Fibroblast of pulmonary artery (primary cell): ENCODE measurements at places on chromosomes 16 and 17.

GRCh38 chr17:77285594-77286390 lies 145.0 kb downstream of the SEC14L1 start:
- DNase-seq: peak; percentile 95

- DNase-seq: no peak
Measured at GRCh38 chr17:18038149-18038850, 668 bp downstream of the ATPAF2 start.

- no peak for DNase-seq
Measured at GRCh38 chr16:85304337-85304736, 192.1 kb upstream of the CIBAR2 start.

GRCh38 chr16:28609631-28610594 lies at the start of gene SULT1A1:
Gene SULT1A1 (minus strand): TSS chr16:28610044. CDS start chr16:28608855, 1,189 bp downstream.
- peak; percentile 60 for DNase-seq

- no peak for DNase-seq
Measured at GRCh38 chr16:85507342-85507741, 105.8 kb upstream of the GSE1 start.

DNA sequence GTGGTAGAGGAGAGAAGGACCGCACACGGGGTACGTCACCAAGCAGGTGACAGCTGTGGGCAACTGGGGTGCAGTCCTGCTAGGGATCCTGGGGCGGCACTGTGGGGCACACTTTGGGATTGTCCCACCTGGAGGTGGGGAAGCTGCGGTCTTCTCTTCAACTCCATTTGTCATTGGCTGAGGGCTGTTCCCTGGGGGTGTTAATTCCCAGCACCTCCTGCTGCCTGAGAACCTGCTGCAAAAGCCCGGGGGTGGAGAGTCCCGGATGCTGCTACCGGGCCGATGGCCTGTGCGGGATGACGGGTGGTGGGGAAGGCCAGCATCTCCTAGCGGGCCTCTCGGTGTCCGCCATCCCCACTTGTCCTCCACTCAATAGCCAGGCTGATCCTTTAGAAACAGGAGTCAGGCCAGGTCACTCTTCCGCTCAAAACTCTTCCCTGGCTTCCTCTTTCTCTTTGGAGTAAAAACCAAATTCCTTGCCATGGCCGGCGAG lies 100.2 kb downstream of the CYLD start:
- no peak for DNase-seq

DNA sequence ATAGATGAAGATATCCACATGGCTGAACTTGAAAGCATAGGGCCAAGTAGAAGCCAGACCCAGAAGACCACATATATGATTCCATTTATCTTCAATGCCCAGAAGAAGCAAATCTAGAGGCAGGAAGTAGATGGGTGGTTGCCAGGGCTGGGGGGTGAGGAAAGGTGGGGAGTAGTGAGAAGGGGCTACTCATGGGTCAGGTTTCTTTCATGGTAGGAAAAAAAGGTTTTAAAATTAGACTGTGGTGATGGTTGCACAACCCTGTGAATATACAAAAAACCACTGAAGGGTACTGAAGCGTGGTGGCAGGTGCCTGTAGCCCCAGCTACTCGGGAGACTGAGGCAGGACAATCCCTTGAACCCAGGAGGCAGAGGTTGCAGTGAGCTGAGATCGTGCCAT lies 5.4 kb downstream of the CD2BP2 start:
- no peak for DNase-seq

GRCh38 chr17:17742133-17742621 lies 60.9 kb downstream of the RAI1 start:
- DNase-seq: peak; percentile 59

DNA sequence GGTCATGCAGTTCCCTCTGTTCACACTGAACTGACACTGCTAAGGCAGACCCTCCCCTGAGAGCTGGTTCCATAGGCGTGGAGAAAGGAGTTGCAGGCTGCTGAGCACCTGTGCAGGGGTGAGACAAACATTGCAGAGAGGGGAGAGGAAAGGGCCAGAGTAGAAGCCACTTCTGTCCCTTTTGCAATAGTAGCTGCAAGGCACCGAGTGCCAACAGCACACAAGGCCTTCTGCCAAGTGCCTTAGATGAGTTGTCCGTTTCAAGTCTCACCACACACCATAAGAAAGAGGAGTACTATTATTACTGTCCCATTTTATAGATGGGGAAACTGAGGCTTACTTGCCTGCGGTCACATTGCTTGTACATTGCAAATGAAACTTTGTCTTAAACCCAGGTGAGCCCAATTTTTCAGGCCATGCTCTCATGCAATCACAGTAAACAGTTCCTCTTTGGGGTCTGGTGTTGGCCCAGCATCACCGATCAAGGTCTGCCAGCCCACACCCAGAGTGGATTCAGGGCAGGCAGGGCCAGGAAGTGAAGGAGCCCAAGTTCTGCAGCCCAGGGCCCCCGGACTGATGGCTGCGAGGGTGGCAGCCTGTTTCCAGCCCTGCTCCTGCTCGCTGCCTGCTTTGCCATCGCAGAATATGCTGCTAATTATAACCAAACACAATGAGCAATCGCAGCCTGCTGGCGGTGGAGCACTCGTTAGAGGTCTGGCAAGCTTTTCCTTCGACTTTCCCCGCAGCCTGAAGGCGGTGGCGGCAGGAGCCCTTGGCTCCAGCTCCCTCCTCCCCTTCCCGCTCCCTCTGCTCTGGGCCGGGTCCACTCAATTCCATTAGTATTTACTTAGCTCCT lies 36.8 kb upstream of the DYNLL2 start:
- no peak for DNase-seq

DNA sequence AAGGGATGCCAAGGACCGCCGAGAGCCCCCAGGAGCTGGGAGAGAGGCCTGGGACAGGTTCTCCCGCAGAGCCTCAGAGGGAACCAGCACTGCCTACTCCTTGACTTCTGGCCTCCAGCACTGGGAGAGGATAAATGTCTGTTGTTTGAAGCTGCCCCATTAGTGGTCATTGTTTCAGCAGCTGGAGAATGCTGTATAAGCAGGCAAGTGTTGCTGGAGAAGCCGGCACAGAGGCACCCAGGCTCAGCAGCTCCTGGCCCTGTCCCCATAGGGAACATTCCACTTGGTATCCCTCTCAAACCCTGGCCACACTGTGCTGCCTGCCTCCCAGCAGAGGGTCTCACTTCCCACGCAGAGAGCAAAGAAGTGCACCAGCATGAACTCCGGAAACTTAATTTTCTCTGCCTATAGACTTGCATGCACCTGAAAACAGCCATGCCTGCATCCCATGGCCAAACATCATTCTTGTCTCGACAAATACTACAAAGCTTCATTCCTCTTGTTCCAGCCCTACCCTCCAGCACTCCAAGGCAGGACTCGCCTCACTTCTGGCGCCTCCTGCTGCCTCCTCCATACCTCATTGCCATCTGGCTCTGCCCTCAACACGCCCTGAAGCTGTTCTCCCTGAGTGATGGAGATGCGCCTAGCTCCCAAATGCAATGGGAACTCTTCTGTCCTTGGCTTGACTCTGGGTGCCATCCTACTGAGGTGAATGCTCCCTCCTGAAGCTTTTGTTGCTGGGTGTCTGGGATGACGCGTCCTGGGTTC lies 88.1 kb downstream of the DNAH17 start:
- DNase-seq: no peak

- DNase-seq: peak; percentile 51
Measured at GRCh38 chr17:72719578-72720493, 372.7 kb downstream of the SLC39A11 start.

GRCh38 chr16:70576431-70577255 lies 53.0 kb downstream of the SF3B3 start:
- DNase-seq: peak; percentile 83

GRCh38 chr17:77772461-77772897 lies 186.0 kb upstream of the TNRC6C start:
- peak; percentile 66 for DNase-seq

DNA sequence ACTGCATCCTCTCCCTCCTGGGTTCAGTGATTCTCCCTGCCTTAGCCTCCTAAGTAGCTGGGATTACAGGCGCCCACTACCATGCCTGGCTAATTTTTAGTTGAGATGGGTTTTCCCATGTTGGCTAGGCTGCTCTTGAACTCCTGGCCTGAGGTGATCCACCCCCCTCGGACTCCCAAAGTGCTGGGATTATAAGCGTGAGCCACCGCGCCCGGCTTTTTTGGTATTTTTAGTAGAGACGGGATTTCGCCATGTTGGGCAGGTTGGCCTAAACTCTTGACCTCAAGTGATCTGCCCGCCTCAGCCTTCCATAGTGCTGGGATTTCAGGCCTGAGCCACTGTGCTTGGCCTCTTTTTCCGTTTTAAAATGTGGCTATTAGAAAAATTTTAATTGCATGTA lies 343.8 kb upstream of the RBFOX1 start:
- DNase-seq: no peak

DNA sequence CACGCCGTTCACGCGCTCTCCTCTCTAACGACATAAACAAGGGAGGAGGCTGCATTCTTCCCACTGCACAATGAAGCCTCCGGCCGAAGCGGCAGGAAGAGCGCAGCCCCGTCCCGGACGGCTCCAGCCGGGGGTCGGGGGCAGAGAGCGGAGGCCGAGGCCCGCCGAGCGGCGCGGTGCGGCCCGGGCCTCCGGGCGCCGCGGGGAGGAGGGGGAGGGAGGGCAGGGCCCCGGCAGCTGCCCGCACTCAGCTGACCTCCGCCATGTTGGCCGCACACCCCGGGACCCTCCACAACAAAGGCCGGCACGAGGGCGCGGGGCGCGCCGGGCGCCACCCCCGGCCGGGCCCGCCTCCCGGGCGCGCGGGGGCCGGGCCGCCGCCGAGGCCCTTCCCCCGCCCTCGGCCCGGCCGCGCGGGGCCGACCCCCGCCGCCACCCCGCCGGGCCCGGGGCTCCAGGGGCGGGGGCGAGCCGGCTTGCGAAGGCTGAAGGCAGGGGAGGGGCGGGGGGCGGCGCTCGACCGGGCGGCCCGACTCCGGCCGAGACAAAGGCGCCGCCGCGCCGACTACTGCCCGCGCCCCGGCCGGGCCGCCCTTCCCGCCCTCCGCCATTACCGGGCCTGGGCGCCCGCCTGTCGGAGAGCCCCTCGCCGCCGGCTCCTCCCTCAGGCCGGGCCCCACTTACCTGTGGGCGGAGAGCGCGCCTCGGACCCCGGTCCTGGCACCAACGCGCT lies 527 bp downstream of the SIAH1 start:
- DNase-seq: peak; percentile 66

GRCh38 chr16:31385680-31386079 lies 7.5 kb upstream of the ITGAD start:
- no peak for DNase-seq

DNA sequence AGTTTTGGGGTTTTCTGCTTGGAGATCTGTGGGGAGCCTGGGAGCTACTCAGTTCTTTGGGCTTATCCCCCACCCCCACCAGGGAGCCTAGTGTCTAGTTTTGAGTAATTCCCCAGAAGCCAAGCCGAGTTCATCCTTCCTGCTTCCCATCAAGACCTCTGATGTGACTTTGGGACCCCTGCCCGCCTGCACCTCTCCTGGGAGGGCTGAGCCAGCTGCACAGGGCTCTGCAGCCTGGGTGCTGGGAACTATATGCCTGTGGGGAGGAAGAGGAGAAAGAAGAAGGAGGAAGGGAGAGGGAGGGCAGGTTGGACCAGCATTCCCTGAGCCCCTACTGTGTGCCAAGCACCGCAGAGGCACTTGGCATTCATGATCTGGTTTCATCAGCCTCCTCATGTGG lies 178.9 kb downstream of the TMEM132E start:
- DNase-seq: no peak

- DNase-seq: no peak
Measured at GRCh38 chr16:10497132-10498101, 83.0 kb downstream of the EMP2 start.

DNA sequence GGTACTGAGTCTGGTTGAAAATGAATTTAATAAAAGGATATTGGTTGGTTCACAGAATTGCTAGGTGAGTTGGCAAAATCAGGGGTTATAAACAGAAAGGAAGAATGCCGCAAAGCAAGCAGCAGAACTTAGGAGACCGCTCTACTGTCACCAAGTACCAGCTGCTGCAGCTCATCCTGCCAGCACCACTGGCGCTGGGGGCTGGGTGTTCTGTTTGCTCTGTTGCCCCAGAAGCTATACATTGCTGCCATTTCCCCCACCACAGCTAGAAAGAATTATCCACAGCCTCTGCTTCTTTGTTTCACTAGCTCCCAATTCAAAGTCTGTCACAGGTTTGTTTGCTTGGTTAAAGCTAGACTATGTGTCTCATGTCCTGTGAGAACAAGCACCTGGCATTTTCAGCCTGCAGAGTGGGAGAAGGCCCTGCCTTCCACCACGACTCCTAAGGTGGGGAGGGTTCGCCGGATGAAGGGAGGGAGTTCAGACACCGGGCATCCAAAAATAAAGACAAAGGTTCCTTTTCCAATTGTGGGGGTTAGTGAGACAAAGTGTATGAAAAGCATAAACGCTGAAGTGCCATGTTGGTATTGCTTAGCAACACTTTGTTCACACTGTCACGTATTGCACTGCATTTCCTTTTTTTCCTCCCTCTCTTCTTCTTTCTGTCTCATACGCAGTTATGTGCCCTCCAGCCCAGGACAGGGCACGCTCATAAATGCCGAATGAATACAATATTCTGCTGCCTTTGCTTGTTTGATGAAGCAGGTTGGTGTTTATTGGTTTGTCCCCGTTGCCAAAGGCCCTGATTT lies 9.6 kb upstream of the CPD start:
- DNase-seq: no peak

GRCh38 chr17:38451840-38452529 lies 23.7 kb downstream of the ARHGAP23 start:
- peak; percentile 96 for DNase-seq

- peak; percentile 58 for DNase-seq
Measured at GRCh38 chr17:7132511-7133094, 18.0 kb upstream of the ASGR2 start.

DNA sequence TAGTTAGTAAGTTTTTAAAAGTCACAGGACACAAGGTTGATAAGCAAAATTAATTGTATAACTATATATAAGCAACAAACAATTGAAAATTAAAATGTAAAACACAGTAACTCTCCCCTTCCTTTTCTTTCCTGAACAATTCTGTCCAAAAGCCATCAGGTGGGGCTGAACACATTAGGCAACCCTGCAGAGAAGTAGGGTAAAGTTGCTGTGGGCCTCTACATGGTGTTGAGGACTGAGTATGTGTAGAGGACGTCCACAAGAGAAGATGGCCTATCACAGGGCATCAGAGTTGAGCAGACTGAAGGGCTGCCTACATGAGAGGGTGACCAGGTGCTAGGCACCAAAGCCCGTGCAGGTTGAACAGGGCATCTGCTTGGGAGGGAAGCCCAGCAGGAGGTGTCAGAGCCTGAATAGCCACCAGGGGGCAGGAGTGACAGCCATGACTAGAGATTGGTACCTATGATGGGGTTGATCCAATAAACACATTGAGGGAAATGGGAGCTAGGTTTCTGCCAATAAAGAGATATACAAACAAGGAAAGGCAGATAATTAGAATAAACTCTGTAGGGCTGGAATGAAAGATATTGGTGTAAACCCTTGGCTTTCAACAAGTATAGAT lies 415.1 kb downstream of the NPIPA8 start:
- DNase-seq: peak; percentile 2

- DNase-seq: no peak
Measured at GRCh38 chr17:571224-571623, 143.4 kb downstream of the VPS53 start.

- peak; percentile 59 for DNase-seq
Measured at GRCh38 chr16:24036614-24037013, 200.8 kb downstream of the PRKCB start.

DNA sequence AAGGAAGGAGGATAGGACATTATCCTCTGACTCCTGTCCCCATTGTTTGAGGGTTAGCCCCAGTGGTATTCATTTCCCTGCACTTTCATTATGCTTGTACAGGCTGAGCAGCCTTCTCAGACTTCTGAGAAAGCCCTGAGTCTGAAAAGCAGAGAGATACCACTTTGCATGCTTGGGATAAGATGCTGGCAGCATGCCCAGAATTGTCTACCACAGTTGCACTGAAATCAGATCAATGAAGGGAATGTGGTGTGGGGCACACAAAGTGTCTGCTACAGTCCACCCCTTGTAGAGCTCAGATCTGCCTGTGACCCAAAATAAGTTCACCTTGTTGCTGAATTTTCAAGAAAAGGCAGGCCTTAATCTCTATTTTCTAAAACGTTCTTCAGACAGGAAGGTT lies 160.6 kb downstream of the CCT6B start:
- DNase-seq: no peak
